Right renal pelvis (tissue), 4 donors: ENCODE measurements at places on chromosomes 1 and 21.
A peak's percentile ranks its signal among the peaks of the same experiment; 100 is the strongest.

GRCh38 chr21:29763674-29764073 lies 176.1 kb downstream of the GRIK1 start:
- no peak for DNase-seq

DNA sequence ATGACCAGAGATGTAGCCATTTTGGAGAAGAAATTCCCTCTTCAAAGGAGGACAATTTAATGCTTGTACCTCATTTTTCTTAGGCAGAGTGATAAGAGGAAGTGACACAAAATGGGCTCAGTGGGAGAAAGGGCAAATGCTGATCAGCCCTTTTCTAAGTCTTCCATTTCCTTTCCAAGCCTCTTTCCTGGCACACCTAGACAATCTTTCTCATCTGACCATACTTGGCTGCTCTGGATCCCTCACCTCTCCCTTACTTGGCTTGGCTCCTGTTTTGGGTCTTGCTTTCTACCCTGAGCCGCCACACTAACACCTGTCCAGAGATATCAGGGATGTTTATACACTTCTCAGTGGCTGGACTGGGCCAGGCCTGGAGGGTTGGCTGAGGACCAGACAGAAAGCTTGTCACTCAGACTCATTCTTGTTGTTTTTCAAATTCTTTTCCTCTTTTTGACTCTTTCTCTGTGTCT lies 13.1 kb downstream of the TXNIP start:
- no peak for DNase-seq

GRCh38 chr1:160578175-160578524 lies 1.1 kb downstream of the CD84 start:
- DNase-seq = no peak

DNA sequence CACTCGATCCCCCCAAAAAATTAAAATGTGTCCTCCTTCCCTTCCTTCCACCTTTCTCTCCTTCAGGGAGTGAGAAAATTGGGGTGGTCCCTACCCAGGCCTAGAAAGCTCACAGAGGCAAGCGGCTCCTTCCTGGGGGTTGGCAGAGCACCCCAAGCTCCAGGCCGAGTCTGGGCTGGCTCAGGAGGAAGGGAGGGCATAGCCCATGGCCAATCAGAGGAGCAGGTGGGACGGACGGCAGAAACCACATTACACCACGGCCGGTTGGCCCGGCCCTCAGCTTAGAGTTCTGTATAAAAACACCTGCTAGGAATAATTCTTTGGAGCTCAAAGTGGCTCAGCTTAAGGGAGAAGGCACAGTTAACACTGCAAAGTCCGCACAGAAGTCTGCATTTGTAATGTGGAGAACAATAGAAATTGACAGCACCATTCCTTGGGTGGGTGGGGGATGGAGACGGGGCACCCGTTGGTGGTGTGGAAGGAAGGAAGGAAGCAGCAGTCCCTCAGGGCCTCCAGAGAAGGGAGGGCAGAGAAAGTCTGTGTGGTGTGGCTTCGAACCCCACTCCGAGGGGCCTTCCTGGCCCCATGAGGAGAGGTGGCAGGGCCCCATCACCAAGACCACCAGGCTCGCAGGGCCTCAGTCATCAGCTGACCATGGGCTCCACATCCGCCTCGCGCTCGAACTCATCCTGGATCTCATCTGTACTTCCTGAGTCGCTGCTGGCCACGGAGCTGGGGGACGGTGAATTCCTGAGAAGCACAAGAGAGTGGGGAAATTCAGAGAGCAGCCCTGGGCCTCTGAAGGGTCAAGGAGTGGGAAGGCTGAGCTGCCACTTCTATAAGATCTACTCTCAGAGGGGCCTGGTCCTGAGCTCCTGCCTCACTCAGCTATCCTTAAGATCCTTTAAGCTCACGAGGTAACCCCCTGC lies 5.8 kb upstream of the ALDH4A1 start:
- DNase-seq = no peak

- DNase-seq = peak; percentile 84
These were observed 17.7 kb downstream of the NFYC start for GRCh38 chr1:40709100-40709801.

DNA sequence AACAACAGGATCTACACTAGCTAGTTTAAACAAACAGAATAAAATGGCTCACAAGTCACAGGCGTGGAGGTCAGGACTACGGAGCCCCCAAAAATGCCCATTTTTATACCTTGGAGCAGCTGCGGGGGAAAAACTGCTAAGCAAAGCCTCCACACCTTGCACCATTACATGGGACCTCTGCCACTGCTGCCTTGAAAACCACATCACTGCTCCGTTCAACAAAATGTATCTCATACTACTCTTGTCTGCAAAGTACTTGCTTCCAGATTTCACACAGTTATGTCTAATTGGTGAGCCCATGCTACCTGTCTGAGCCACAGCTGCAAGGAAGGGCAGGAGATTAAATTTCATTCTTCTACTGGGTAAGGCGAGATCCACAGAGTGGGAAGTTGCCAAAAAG lies 24.4 kb downstream of the MRPL39 start:
- DNase-seq = no peak

DNA sequence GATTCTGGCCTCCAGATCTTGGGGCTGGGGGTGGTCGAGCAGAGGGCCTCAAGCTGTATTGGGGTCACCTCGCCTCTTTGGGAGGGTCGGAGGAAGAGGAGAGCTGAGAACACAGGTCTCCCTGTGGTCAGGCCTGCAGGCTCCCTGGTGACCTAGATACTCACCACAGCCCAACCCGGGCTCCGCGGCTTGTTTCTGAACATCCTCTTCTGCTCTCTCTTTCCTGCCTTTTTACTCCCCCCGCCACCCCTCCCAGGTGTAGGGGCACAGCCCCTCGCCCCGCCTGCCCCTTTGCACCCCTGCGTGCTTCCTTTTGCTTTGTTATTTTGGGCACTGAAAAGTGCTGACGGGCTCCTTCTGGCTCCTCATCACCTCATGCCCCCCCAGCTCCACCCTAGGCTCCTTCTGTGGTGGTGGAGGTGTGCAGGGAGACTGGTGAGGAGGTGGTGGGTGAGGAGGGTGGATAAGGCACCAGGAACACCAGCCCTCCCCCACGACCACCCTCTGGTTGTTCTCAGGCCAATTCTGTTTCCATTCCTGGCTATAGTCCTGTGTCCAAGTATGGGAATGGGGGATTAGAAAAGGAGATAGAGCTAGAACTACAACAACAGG lies 10.6 kb upstream of the LINGO4 start:
- DNase-seq = no peak

- no peak for DNase-seq
These were observed 23.6 kb downstream of the XCL2 start for GRCh38 chr1:168520052-168520751.

DNA sequence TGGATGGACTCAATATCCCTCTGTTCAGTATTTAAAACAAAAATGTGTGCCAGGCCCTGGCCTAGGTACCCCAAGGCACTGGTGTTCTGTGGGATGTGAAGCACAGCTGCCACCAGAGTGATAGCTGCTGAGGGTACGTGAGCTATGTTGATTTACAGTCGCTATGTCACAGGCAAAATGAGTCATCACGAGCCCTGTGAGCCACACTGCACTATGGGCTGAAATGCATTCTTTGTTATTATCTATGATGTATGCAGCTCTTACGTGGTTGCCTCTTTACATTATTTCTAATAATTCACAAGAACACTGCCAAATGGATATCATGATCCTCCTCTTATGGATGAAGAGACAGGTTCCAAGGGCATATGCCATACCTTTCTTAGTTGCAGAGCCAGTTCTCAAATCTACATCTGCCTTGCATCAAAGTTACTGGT lies 2.1 kb downstream of the TEX38 start:
- DNase-seq = no peak

DNA sequence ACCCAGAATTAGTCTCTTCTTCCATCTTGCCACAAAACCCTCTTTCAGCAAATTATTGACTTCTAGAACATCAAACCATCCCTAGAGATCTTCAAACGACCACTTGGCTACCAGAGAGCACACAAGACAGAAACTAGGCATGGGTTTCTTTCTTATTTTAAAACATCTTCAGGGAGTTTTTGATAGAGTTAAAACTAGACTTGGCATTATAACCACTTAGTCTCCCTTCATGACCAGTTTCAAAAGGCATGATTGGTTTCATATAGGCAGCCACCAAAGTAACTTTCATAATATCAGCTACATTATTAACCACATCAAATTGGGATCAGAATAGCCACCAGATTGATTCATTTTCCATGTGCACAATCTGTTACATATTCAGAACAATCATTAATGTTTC lies 368.4 kb upstream of the GREM2 start:
- DNase-seq = no peak

- DNase-seq = no peak
These were observed 58.1 kb upstream of the ANGPTL1 start for GRCh38 chr1:178928976-178929375.

DNA sequence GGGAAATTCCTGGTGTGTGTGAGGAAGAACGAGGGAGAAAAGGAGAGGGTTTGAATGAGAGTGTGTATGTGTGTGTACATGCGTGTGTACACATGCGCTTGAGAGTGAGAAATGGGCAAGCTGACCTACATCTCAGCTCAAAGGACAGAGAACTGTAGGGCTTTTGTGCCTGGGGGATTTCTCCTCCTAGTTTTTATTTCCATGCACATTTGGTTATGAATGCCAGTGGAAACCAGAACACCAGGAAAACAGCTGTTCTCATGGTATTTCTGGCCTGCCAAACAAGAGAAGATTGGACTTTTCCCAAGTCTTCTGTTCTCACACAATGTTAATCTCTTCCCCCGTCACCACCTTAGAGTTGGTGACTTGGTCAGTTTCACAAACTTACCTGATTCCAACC lies 45.2 kb downstream of the SLC44A3 start:
- no peak for DNase-seq

DNA sequence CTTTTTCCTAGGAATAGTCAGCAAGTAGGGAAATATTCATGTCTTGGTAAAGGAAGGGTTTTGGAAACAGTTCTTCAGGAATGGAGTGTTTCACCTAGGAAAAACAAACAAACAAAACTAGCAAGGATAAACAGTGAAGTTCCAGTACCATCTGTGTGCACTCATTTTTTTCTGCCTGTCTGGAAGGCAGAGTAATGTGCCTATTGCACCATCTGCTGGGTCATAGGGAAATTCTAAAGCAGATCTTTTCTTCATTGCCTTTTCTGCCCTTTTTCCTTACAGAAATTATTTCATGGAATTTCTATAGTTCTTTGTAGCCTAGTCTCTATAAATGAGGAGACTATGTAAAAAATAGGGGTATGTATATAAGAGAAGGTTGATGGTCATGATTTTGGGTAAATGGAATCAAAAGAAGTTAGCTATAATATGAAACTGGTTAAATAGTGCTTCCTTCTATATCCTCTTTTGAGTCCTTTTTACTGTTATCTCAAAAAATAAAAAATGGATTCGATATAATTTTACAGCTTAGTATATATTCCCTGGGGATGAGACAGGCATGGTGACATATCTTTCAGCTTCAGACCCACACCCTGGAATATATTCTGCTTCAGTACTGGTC lies 3.4 kb upstream of the HRNR start:
- DNase-seq = no peak

GRCh38 chr1:157580179-157580827 lies 17.6 kb downstream of the FCRL4 start:
- peak; percentile 43 for DNase-seq

DNA sequence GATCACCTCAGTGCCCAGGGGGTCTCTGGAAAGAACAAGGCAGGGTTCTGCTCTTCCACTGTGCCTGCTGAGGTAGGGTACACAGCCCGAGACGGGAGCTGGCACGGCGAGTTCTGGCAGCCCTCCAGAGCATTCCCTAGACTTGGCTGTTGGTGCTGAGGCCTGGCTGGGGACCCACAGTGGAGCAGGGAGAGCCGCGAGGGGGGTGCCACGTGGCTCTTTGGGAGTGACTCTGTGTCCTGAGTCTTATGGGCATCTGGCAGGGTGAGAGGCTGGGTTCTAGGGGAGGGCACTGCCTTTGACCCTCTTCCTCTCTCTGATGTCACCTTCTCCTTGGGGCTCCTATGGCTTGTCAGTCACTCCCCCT lies 336.4 kb downstream of the CAMTA1 start:
- no peak for DNase-seq

- DNase-seq = no peak
These were observed 25.0 kb upstream of the CD1D start for GRCh38 chr1:158155673-158156072.

- DNase-seq = no peak
These were observed 75.1 kb downstream of the SPSB1 start for GRCh38 chr1:9367806-9368205.

DNA sequence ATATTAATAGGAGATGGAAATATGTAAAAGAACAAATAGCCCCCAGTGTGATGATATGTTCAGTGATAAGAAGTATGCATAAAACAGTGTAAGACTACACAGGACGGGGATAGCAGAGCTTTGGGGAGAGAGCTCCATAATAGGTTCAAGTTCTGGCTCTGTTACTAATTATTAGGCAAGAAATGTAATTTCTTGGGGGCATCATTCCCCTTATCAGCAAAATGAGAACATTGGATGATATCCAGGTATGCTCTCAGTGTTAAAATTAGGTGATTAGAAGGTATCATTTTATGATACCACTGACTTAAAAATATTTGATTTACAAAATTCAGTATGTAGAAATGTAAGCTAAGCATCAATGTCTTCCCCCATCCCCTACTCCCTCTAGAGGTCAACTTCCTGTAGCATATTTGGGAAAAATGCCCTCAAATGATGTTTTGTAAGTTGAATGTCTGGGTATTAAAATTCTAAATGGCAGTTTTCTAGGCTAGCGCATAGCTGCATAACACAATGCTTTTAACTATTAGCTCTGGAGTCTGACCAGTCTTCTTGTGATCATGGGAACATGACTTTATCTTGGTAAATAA lies 585.7 kb upstream of the CAMK1G start:
- DNase-seq = no peak

DNA sequence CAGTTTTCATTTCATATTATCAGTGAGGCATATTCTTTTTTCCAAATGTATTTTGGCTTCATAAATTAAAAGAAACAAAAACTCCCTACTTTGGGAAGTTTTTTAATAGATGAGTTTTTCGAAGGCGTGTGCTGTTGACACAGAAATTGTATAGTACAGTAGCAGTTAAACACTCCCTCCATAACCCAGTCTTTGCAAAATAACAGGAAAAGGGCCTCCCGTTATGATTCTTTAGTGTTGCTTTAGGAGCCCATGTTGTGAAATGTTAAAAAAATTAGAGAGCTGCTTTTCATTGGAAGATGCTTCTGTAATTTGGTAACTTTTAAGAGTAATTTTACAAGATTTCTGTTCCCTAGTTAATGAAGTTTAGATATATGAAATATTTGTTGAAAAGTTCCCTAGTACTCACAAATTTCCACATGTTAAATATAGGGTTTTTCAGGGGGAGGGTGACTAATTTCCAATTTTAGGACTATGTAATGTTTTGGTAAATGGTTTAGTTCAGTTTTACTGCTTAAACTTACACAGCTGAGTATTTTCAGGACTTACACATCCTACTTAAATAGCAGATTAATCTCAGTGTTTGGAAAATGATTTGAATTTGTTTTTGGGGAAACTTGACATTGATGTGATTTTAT lies 2.0 kb downstream of the CAMSAP2 start:
- DNase-seq = no peak

GRCh38 chr1:209040351-209040750 lies 543.2 kb upstream of the CAMK1G start:
- DNase-seq = no peak

- DNase-seq = no peak
These were observed 103.6 kb downstream of the PSMG1 start for GRCh38 chr21:39079617-39080016.
